ENCODE measurements at places on chromosomes 5 and 9.
A peak's percentile ranks its signal among the peaks of the same experiment; 100 is the strongest.

DNA sequence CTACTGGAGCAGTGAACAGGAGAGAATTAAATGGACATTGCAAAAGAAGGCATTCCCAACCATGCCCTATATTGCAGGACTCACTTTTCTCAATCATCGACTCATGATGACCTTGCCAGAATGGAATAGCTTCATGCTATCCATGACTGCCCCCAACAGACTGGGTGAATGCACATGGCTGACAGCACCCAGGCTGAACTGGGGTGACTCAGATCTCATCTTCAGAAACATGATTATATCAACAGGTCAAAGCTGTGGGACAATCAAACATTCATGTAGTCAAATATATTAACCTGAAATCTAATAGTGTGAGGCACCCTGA lies 34.7 kb upstream of the MIER3 start:
- no peak for DNase-seq

DNA sequence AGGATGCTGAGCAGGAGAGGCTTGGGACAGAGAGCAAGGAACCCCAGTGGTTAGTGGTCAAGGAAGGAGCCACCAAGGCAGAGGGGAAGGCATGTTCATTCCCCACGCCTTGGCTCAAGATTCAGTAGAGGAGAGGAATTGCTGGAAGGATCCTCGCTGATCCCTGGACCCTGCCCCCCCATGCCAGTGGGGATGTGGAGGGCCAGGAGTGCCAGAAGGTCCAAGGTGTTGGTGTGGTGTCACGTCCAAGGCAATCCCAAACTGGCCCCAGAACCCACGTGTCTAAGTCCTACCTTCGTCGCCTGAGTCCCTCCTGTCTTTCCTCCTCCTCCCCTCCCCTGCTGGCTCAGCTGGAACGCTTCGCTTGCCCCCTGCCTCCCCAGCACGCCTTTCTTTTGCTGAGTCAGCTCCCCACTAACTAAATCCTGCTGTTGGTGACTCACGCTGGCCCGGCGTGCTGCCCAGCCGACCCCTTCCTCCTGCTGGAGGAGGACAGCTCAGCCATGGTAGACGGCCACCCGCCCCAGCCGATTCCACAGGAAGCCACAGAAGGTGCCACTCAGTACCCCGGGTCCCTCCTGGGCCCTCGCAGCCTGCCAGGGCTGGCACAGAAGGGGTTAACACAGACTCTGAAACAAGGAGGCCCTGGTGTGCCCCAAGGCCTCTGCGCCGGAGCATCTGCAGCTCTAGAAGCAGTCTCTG lies 37.6 kb upstream of the ORM1 start:
- DNase-seq: no peak

DNA sequence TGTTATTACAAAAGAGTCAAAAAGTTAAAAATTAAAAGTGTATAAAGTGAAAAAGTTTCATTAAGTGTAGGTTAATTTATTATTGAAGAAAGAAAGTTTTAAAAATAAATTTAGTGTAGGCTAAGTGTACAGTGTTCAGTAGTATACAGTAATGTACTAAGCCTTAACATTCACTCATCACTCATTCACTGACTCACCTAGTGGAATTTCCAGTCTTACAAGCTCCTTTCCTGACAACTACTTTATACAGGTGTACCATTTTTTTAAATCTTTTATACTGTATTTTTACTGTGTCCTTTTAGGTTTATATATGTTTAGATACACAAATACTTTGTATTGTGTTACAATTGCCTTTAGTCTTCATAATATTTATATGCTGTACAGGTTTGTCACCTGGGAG lies 530.2 kb upstream of the FAM174A start:
- peak; percentile 46 for DNase-seq

GRCh38 chr5:66967826-66968262 lies 228.8 kb downstream of the CD180 start:
- DNase-seq: no peak

DNA sequence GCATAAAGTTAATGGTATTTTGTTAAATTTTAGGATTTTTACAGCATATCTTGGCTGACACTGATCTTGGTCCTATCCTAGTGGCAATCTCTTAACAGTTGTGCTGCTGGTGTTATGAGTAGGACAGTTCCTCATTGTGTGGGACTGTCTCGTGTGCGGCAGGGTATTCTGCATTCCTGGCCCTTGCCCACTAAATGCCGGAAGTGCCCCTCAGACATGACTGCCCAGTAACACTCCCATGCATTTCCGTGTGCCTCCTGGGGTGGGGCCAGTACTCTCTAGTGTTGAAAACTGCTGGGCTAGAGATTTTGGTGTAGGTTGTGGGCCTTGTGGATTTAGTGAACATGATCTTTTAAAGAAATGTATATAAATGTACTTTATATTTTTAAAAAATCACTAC lies 227.1 kb upstream of the DMRT1 start:
- no peak for DNase-seq

- DNase-seq: no peak
These were observed 264.9 kb downstream of the CD180 start for GRCh38 chr5:66931651-66932050.

DNA sequence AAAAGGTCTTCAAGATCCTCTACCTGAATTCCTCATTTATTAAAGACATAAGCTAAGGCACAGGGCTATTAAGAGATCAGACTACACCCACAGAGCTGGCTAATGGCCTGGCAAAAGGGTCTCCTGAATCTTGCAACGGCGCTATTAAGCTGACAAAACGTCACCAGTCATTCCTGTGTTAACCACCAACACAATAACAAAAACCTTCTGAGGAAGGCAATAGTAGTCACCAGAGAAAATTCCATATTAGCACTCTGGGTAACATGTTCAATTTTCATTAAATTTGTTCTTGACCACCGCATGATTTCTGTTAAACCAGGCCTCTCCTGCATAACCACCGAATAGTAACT lies 77.0 kb downstream of the GNAQ start:
- DNase-seq: no peak

- peak; percentile 74 for DNase-seq
These were observed 15.7 kb downstream of the TMEM8B start for GRCh38 chr9:35844628-35845270.

GRCh38 chr5:64973215-64973614 lies 204.5 kb downstream of the CWC27 start:
- DNase-seq: no peak

GRCh38 chr5:102767862-102768261 lies 12.8 kb downstream of the PAM start:
- no peak for DNase-seq

GRCh38 chr9:89880721-89881120 lies 275.9 kb downstream of the GADD45G start:
- DNase-seq: no peak

- DNase-seq: peak; percentile 3
These were observed 885 bp upstream of the MLLT3 start for GRCh38 chr9:20623021-20623747.

DNA sequence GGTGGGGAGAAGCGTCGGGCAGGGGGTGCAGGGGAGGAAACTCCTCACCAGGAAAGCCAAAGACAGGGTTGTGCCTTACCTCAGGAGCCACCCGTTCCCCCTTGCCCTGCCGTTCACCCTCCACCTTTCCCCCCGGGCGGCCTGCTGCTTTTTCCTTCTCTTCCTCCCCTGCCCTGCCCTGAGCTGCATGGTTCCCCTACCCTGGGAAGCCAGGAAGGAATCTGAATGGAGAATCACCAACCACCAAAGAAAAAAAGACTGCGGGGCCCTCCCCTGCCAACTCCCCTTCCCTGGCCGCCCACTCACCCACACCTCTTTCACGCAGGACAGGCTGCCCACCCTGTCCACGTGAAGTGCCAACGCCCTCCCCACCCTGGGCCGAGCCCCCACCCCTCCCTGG lies 820 bp upstream of the NFX1 start:
- no peak for DNase-seq

DNA sequence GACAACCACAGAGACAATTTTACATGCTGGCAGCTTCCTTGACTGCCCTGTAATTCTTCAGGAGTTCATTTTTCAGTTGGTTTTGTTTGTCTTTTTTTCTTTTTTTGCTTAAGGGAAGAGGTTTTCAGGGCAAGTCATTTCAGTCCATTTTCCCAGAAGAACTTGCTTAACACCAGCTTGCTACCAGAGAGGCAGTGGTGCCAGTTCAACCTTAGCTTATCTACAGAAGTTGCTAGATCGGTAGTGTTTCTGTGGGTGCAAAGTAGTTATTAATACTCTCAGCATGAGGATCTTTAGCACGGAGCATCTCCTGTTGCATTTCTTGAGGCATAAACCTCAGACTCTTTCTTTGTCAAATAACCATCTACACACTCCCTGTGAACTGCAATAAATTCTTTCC lies 1.1 kb downstream of the SPEF2 start:
- no peak for DNase-seq

DNA sequence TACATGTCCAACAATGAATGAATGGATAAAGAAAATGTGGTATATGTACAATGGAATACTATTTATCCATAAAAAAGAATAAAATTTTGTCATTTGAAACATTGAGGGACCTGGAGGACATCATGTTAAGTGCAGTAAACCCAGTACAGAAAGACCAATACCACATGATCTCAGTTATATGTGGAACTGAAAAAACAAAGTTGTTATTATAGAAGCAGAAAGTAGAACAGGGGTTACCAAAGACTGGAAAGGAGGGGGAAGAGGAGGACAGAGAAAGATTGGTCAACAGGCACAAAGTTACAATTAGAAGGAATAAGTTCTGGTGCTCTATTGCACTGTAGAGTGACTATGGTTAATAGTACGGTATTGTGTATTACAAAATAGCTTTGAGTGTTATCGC lies 233.8 kb downstream of the SEMA6A start:
- no peak for DNase-seq

- DNase-seq: no peak
These were observed 15.4 kb upstream of the ZNF354C start for GRCh38 chr5:179044765-179045164.

- no peak for DNase-seq
These were observed 18.8 kb upstream of the FANCC start for GRCh38 chr9:95336281-95336680.

GRCh38 chr9:124590889-124591641 lies 83.9 kb upstream of the NR5A1 start:
- DNase-seq: peak; percentile 48

DNA sequence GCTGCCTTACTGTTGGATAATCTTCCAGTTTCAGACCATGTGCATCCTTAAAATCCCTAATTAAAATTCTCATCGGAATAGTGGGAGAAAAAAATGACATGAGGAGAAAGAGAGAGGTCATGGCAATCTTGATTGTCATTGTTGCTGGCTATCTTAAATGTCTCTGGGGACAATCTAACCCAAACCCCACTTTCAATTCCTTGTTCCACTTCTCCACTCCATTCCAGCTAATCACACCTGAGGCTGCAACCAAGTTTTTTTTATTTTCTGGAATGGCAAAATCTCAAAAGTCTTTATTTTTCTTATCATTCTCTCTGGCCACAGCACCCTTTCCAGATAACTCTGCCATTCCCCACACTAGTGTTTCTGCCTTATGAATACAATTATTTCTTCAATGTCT lies 171.9 kb upstream of the RASA1 start:
- no peak for DNase-seq

DNA sequence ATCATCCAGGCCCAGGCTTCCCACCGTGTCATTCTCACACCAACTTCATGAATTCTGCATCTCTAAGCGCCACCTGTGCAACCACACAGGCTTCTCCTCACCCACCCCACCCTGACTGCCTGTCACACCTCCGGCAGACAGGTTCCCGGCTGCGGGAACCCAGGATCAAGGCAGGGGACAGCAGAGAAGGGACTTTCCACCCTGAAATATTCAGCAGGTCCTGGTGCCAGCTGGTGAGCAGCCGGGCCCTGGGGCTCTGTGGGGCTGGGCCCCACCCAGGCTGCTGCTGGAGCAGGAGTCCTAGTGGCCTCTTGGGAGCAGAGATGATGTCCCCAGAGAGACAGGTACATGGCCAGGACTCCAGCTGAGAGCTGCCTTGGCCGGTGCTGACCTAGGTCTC lies 12.7 kb downstream of the ANXA6 start:
- DNase-seq: no peak

DNA sequence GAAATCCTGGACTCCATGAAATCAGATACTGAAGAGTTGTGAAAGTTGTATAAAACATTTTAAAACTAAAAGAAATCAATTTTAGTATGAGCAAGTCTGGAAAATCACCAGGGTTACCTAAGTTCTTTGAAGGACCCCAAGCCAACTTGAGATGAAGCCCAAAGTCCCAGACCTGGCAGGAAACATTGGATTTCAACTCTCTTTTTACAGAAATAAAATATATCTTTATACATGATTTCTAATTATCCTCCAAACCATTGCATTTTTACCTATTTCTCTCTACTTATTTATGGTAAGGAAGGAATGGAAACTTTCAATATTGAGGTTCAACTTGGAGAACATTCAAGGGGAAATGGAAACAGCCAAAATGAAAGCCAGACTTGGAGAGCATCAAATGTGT lies 390.6 kb upstream of the C9orf72 start:
- no peak for DNase-seq

GRCh38 chr5:102611312-102611711 lies 112.5 kb upstream of the SLCO6A1 start:
- no peak for DNase-seq

DNA sequence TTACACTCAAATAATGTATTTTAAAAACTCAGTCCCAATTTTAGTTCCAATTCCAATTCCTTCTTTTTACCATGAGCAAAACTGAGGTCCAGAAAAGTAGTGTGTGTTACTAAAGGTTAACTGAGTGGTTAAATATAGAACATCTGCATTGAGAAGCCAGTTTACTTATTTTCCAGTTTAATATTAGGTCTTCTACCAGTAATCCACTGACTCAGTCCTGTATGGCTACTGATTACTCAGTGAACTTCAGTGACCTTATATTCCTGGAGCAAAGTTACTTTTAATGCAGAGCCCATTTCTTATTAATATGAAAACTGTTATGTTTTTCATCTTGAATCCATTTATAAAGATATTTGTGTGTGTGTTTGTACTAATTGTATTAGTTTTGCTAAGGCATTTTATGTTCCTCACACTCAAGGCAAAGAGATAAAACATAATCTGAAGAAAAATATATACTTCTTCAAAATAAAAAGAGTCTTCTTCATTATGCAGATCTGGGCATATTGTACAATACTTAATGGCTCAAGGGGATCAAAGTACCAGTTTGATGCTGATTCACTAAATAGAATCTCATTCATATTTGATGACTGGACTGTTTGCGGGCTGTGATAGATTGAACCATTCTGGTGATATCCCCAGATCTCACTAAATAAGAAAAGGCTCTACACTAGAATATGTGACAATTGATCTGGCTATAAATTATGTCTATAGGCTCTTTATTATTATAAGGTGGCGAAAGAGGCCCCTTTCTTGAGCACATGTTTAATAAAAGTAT lies 60.8 kb downstream of the DMXL1 start:
- no peak for DNase-seq

DNA sequence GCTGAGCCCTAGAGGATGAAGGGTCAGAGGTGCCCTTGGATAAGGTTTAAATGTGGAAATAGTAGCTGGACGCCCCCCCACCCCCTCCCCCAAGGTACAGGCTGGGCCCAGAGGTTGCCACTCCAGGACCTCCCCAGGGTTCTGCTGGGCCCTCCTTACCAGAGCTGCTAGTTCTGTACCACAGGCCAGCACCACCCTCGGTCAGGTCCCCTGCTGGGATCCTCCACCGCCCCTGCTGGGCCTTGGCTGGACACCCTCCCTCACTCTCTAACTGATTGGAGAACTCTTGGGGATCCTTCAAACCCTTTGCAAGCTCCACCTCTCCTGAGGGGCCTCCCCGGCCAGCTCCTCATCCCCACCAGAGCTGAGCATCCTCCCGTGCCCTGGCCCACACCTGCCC lies 34.9 kb downstream of the PTGES start:
- no peak for DNase-seq
